ENCODE measurements at places on chromosomes 3 and 15.
A peak's percentile ranks its signal among the peaks of the same experiment; 100 is the strongest.

DNA sequence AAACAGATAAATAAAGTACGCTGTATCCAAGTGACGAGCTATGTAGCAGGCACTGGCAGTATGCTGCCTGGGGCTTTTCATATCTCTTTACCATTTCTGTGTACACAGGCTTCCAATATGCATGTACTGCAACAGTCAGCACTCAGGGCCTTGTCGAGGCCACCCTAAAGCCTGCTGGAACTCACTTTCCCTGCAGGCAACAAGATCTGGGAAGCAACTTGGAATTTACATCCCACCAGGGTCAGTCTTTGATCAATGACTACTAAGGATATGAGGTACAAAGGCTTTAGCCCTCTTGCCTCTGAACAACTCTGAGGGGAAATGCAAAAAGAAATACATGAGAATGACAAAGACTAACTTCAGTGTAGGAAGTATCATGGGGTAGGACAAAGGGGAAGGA is 101.8 kb upstream of the ARL6 start:
- no peak for DNase-seq

DNA sequence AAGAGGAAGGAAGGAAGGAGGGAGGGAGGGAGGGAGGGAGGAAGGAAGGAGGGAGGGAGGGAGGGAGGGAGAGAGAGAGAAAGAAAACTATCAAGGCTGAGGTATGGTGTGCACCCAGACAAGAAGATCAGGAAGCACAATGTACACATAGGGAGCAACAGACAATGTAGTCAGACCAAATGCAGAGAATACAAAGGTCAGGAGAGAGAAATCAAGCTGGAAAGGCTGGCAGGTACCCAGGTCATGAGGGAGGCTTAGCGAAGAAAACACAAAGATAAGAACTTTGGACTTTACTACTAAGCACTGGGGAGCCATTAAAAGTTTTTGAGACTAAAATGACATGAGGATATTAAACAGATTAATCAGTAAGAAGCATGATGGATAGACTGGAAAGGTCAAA is 176.0 kb upstream of the TMCO5A start:
- DNase-seq, result no peak

DNA sequence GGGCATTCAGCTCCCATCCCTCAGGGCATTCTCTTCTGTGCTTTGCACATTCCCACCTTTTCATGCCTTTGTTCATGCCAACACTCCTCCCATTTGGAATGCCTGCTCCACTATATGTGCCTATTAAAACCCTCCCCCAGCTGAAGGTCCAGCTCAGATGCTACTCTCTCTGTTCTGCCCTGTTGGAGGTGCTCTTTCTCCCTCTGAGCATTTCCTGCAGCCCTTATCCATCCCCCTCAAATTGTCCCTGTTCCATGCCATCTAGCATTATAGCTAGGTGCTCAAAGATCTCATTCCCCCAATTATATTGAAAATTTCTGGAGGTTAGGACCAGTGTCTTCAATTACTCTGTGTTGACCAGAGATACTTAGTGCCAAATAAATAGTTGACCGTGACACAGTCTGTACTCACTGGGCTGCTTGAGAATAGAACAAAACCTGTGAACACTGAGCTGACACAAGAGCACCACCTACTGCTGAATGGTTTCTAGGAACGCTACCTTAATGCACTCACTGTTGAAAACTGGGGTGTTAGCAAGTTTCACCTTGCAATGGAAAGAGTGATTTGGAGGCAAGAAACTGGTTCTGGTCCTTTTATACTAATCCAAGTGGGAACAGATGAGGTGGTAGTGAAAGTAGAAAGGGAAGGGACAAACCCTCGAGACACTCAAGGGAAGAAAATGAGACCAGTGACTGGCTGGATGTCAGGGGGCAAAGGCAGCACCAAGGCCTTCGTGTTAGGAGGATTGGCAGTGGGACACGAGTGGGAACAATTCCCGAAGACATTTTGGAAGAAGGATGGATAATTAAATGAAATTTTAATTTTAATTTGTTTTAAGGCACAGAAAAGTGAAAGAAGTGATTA is 289.8 kb upstream of the ROPN1 start:
- no peak for DNase-seq

DNA sequence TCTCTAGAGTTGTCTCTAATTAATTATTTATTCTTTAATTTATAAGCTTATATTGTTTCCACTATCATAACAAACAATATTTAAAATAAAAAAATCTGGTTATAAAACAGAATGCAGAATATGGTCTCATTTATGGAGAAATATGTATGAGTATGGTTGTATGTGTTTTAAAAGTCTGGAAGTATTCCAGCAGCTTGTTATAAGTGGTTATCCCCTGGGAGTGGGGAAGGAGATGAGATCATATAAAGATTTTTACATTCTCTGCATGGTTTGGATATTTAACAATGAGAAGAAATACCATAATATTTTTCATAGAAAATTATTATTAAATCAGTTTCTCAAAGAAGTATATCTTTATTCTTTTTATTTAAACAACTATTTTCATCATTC is 135.4 kb upstream of the MB21D2 start:
- no peak for DNase-seq

DNA sequence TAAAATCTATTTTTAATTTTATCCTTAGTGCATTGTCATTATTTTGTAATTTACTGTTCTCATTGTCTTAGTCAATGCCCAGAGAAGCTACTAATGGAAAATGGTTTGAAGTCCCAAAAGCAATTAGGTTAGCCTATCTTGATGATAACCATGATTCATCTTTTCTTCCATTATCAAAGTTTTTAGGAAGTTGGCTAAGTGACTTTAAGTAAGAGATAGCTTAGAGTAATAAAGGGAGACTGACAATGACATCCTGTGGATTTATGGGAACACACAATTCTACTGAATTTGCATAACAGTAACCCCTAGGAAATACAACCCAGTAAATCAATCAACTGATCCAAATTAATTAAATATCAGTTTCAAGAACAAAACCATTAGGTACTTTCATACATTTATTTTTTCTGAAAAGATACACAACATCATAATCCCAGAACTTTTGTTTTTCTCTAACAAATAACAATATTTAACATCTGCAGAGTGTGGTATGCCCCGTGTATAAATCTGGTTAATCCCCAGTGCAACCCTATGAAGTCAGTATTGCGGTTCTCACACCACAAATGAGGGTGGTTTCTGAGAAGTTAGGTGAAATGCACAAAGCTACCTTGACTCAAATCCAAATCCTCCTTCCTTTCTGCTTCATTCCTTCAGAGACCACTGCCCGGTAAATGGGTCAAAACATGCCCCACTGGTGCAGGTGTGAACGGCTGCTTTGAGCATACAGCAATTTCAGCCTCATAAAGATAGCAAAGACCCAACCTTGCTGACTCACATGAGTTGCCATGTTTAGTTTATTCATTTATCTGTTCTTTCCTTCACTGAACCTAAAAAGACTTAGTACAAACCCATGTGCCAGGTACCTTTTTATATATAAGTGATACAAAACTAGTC is 202.1 kb downstream of the TBL1XR1 start:
- DNase-seq, result no peak

DNA sequence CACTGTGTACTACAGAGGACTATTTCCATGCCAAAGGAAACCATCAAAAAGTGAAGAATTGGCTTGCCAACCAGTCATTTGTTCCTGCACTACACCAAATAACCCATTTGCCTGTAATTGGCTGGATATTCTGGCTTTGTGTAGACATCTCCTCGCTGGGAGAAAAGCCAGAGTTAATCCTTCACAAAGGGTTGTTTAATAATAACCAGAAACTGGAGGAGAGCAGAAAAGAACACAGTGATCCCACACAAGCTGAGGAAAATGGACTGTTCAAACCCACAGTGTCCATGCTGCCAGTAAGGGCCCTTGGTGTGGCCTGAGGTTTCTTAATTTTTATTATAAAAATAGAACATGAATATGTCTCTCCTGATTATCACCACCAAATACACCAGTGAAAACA is 294.0 kb downstream of the RORA start:
- DNase-seq, result no peak

DNA sequence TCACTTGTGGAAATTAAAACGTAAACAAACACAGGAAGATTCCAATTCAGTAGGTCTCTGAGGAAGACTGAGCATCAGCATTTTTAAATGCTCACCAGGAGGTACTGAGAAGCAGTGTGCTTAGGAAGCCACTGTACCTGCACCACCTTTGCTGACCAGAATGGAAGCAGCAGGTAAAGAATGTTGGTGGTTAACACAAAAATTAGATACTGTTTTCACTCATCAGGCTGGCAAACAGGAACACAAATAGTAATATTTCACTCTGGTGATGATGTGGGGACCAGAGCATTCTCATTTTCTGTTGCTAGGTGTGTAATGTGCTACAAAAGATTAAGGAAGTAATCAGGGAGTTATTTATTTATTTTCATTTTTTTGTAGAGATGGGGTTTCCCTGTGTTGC is 29.9 kb upstream of the GHSR start:
- DNase-seq, result no peak

DNA sequence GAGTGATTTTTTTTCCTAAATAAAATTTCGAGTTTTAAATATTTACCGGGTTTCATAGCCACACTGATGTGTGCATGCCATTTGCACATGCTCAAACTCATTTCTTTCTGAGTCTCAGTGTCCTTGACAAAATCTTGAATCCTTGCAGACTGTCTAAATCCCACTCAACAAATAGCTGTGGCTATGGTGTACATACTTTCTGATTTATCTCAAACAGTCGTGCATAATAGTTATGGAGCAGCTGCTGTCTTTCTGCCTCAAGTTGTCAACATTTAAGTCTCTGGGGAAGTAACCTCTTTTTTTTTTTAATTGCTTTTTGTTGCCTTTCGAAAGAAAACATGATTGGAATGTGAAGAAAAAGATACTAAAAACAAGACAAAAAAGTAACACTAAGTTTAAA is 52.8 kb upstream of the UTS2B start:
- no peak for DNase-seq

- no peak for DNase-seq
Measured at GRCh38 chr15:68930268-68931022, at the start of gene SPESP1. Gene SPESP1, plus strand, starts transcription at chr15:68930525. Its CDS starts 129 bp downstream, at chr15:68930654.

GRCh38 chr3:190516416-190516815 is 2.5 kb downstream of the IL1RAP start:
- no peak for DNase-seq

GRCh38 chr3:99871231-99872045 is 53.8 kb downstream of the CMSS1 start:
- DNase-seq, result no peak

DNA sequence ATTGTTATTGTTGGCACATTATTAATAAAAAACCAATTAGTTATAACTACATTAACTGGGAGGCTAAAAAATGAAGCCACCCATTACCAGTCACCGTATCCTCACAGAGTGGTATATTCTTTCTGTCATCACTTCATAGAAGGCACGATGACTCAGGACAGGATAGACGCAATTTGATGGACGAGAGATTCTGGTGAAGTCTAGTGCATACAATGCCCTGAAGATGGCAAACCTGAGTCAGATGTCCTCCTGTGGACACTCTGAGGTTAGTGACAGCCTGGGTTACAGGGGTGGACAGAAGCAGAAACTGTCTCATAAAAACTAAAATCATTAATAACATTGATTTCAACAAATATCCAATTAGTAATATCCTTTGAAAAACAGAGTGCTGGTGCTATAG is 150.3 kb downstream of the SLC9A9 start:
- no peak for DNase-seq

DNA sequence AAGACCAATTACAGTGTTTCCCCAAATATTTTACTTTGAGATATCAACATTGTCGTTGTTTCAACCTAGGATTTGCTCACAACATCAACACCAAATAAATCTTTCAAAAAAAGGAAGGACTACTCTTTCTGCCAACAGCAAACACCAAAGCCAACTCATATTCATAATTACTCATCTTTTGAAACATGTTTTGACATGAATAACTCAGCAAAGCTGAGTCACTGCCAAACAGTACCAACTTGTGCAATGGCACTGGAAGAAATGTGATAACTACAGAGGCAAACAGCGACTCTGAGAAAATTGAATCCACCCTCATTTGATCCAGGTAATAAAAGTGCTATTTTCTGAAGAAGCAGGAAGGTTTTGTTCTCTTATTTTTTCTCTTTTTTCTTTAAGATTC is 67.2 kb downstream of the PEX5L start:
- DNase-seq, result peak; percentile 44

DNA sequence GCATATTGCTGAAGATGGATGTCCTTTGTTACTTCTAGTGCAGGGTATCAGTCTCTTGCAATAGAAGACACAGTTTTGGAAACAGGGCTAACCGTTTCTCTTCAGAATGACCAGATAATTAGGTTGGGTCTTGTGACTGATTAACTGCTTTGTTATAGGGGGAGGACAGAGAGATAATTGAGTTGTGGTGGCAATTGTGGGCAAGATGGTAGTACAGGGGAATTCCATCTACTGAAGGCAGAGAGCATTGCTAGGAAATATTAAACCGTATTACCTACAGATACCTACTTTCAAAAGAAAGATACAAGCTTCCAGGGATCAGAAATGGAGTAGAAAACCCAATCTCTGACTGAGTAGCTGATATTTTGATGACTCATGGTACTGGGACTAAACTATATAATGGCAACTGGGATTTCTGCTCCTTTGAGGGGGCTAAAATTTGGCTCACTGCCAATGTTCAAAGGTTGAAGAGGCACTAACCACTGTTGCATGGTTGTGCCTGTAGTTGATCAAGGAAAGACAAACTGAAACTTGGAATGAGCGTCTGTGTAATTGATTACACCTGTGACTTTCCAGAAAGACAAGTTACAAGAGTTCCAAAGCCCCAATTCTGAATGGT is 4.2 kb downstream of the PRR23B start:
- DNase-seq, result no peak

DNA sequence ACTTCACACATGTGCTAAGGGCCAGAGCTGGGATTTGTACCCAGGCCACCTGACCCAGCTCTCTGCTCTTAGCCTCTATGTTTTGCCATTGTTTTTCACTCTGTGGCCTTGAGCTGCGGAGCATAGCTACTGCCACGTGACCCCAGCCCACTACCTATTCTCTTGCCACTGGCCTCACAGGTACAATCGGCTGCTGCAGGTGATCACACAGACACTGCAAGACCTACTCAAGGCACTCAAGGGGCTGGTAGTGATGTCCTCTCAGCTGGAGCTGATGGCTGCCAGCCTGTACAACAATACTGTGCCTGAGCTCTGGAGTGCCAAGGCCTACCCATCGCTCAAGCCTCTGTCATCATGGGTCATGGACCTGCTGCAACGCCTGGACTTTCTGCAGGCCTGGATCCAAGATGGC is 46.2 kb downstream of the SEMA3G start:
- DNase-seq, result no peak

DNA sequence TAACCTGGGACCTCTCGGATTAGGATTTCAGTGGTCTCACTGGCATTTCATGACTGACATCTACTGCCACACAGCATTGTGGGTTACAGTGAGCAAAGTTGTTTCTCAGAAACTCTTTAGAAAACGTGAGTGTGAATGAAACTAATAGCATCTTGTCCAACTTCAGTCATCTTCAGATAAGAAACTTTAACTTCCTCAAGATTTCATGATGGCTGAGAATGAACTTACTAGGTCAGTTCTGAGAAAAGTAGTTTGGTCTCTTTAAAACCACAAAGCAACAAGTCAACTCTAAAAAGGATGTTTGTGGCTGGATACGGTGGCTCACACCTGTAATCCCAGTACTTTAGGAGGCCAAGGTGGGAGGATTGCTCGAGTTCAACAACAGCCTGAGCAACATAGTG is 14.2 kb upstream of the HOMER2 start:
- DNase-seq, result no peak
